Small intestine (tissue), 16 donors: ENCODE measurements at places on chromosomes 11 and 22. TPM values are rescaled to one million over a fixed set of nuclear protein-coding genes. Genes with fewer than 3 reads are reported as not detected.

- DNase-seq, result no peak
Observed at GRCh38 chr11:11450744-11451362, 97.8 kb upstream of the CSNK2A3 start.

DNA sequence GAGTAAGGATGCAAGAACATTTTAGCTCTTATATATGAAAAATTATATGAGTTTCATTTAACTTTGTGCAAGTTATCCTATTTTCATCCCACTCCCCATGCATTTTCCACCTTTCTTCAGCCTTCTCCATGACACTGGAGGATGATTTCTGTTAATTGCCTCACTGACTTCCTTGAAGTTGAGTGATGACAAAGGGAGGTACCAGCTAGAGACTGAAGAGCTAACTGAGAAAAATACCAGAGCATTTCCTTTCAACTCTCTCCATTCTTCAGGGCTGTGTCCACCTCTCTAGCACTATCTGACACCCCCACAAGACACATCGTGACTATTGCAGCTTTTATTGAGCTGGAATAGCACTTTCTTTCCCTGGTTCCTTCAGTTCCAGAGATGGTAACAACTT, 711.6 kb upstream of the LRRC4C start:
- DNase-seq, result no peak

DNA sequence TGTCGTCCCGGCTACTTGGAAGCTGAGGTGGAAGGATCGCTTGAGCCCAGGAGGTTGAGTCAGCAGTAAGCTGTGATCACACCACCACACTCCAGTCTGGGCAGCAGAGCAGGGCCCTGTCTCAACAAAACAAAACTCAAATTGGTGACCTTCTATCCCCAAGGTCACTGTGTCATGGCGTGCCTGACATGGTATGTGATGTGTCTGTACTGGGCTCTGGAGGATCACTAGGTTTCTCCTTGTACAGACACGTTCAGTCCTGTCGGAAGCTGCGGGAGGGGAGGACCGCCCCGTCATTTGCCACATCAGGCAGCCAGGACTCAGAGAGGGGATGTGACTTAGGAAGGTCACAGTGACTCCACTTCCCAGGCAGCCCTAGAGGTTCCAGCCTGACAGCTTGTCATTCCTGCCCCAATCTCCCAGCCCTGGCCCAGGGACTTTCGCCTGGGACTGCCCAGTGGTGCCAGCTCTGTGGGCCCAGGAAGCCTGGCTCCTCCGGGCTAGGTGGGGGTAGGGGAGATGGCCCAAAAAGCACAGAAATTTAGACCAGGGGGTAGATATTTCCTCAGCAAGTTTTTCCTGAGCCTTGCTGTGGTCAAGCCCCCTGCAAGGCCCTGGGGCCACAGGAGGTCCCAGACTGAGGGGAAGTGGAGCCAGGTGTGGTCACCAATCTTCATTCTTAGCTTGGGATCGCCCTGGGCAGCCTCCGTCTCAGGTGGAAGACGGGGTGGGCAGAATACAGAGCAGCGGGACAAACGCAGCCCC, 53.2 kb downstream of the TRIOBP start:
- no peak for DNase-seq

- DNase-seq, result no peak
Observed at GRCh38 chr11:120867988-120868387, 155.9 kb upstream of the TBCEL start.

The SAA2 gene
- not detected for polyA plus RNA-seq

The SLC22A25 gene
- polyA plus RNA-seq, result not detected

The ARL14EP gene
- 24.9 TPM for polyA plus RNA-seq

The MUC5B gene
- not detected for polyA plus RNA-seq

The HOATZ gene
- not detected for polyA plus RNA-seq

The PLA2G3 gene
- polyA plus RNA-seq, result 0.01 TPM
